Activated CD8-positive, alpha-beta memory T cell treated with anti-CD3 and anti-CD28 coated beads, Interleukin-2, amount 50 U/mL, for 4 hours (primary cell): ENCODE measurements at places on chromosomes 5 and 9.

DNA sequence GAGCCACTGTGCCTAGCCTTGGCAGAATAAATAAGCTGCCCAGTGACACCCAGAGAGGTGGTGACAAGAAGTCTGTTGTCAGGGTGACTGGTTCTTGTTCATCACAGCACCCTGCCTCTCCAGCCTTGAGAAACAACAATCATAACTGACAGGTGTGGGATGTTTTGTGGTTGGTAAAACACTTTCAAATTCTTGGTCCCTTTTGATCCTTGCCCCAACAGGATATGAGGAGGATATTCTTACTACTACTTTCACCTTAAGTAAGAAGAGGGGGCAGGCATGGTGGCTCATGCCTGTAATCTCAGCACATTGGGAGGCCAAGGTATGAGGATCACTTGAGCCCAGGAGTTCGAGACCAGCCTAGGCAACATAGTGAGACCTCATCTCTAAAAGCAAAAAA is 14.2 kb upstream of the FRRS1L start:
- DNase-seq: no peak

- no peak for DNase-seq
Measured at GRCh38 chr5:106374956-106375355, 1295.8 kb downstream of the EFNA5 start.

- DNase-seq: peak; percentile 63
Measured at GRCh38 chr9:113520109-113520642, 56.6 kb downstream of the RGS3 start.

DNA sequence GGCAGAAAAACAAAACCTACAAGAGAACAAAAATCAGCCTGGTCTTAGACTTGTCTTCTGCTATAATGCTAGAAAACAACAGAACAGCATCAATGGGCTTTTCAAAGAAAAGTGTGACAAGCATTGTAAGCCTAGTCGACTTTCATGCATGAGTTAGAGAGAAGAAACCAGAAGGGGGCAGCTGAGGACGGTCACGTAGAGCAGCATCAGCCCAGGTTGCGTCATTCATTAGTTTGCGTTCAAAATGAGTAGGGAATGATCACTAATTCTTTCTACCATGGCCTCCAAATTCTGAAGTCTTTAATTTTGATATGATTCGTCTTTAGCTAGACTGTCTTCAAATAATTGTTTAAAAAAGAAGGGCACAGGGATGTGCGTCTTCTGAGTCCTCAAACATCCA is 4.7 kb upstream of the ISCA1 start:
- DNase-seq: no peak

GRCh38 chr5:171794470-171794960 is 8.9 kb downstream of the SMIM23 start:
- DNase-seq: no peak

- no peak for DNase-seq
Measured at GRCh38 chr9:34994260-34994899, 4.8 kb downstream of the DNAJB5 start.

GRCh38 chr9:136597141-136597885 is 51.5 kb upstream of the NOTCH1 start:
- DNase-seq: no peak

- no peak for DNase-seq
Measured at GRCh38 chr9:128372188-128372641, 1.0 kb downstream of the URM1 start.

- DNase-seq: no peak
Measured at GRCh38 chr9:37917313-37917731, 13.4 kb upstream of the SLC25A51 start.

DNA sequence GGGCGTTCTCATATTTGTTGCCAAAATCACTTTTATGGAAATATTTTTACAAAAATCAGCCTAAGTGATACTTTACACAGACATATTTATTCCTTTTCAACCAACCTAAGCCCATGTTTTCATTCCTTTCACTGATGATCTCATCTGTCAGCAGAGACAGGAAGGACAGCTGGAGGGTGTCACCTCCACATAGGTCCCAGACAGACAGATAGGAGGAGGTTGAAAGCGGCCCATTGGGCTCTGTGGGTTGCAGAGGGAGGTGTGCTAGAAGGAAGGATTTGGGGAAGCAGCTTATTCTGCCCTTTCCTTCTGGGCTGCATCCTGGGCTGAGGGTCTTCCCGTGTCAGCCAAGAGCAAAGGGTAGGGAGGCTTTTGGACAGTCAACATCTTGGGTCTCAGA is 26.0 kb upstream of the SEMA4D start:
- DNase-seq: peak; percentile 50

DNA sequence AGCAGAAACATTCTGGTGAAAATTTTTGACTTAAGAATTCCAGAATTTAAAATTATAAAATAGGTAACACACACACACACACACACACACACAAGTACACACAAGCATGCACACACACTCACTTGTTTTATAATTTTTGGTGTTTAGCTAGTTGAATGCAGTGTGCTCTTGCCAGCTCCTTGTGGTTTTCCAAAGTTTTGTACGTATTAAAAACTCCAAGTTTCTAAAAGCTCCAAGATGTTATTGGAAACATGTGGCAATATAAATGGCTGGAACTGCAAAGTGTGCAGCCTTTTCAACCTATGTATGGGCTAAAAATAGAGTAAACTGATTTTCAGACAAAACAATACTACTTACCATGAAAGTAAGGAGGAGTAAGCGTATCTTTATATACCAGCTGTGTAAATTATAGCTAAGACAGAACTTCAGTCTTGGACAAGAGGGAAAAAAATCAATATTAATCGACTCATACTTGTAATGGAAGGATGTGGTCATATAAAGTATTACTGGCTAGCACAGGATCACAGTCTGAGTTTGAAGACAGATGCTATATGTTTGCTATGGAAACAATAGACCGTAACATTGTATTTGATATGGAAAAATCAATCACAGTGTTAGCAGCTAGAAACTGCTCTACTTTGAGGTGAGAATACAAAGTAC is 727.1 kb upstream of the GRAMD2B start:
- no peak for DNase-seq
